ENCODE measurements at places on chromosomes 3 and 15.

DNA sequence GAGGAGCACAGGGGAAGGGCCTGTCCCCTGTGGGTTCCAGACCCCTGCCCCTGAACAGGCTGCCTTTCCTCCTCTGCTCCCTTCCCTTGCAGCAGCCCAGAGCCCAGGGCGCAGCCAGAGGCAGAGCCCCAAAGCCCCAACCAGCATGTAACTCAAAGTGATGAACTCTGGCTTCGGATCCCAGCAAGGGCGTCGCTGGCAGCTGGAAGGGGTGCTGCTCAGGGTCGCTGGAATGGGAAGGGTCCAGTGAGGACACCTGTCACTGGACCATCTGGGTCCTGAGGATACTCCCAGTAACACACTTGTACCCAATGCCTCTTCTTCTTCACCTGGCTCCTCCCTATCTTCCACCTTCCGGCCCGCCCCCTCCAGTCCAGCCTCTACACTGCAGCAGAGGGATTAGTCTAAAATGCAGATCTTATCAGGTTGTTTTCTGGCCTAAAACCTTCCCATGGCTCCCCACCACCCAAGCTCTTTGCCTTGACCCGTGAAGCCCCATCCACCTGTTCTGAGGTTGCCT, 64.0 kb downstream of the SLC6A1 start:
- DNase-seq = no peak

DNA sequence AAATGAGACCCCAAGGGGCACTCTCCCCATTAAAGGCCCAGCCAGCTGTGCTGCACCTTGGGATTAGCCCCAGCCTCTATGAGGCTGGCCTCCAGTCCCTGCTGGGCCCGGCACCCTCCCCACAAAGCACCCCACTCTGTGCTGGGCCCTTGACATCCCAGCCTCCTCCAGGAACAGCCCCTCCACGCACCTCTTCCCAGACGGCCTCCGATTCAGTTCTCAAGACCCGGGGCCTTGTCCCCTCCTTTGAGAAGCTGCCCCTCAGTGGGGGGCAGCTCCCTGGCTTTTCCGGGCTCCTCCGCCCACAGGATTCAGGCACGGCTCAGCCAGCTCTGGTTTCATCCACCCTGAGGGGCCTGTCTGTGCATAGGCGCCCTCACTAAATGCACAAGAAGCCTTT, 144.1 kb downstream of the LRRK1 start:
- no peak for DNase-seq

DNA sequence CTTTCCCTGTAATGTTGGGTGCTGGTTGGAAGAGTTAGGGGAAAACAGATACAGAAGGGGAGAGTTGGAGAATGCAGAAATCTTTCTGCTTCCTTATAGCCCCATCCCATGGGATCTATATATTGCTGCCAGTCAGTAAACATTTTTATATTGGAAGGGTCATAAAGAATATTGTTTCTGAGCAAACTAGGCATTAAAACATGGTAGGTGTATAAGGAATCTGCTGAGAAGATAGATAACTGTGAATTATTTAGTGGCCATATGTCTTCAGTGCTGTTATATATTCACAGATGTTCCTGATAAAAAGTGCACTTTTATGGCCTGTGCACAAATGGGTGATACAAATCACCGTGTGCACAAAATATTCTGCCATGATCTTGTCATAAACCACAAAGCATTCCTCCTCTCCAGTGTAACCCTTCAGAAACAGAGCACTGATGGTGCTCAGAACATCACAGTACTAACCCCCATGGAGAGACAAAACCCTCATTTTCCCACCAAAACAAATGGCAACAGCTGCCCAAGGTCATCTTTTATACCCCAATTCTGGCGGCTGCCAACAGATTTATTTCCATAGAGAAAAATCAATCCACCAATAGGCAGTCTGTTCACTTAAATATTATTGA, 269.3 kb downstream of the SLC9A9 start:
- no peak for DNase-seq

GRCh38 chr3:120756061-120756460, 13.5 kb downstream of the GTF2E1 start:
- no peak for DNase-seq

GRCh38 chr3:70182166-70182565, 130.3 kb downstream of the MDFIC2 start:
- no peak for DNase-seq

GRCh38 chr3:126259411-126260391, 79.3 kb upstream of the ALDH1L1 start:
- peak; percentile 53 for DNase-seq

- DNase-seq = no peak
Measured at GRCh38 chr3:71428841-71429596, 154.5 kb downstream of the FOXP1 start.

GRCh38 chr3:114674036-114674435, 380.2 kb downstream of the TIGIT start:
- no peak for DNase-seq

- no peak for DNase-seq
Measured at GRCh38 chr3:182509844-182510460, 283.4 kb upstream of the ATP11B start.

DNA sequence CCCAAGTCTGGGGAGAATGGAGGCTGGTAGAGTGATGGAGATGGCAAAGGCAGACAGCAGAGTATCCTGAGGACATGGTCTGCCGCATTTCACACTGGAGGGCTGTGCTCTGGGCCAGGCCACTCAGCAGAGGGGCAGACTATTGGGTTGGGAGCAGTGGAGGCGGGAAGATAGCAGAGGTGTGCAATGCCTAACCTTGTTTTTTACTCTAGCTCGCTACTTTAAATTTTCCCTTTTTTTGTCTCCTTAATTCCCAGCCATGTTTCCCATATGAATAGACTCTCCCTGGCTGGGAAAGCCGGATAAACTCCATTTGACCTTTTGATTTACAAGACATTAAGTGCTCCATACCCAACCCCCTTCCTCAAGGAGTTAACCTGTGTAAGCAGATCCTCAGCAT, 33.5 kb upstream of the ST6GAL1 start:
- DNase-seq = no peak

DNA sequence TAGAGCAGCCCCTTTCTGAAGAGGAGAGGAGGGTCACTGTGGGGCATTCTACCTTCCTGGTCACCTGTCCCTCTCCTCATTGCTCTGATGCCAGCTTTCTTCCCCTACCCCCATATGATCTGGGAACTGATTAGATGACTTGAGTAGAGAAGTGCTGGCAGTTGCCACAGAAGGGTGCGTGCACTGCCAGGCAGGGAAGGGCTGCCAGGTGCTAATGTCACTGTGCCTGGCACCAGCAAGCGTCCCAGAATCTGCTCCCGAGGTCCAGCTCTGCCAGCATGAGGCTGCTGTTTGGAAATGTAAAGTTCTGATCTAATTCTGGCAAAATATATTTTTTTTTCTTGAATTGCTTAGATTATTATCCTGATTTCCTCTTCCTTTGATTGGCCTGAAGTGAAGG, 52.8 kb downstream of the PPM1L start:
- no peak for DNase-seq

- no peak for DNase-seq
Measured at GRCh38 chr3:151204530-151205402, 1.8 kb upstream of the GPR171 start.

GRCh38 chr3:156383441-156384025, 171.4 kb downstream of the SSR3 start:
- no peak for DNase-seq

DNA sequence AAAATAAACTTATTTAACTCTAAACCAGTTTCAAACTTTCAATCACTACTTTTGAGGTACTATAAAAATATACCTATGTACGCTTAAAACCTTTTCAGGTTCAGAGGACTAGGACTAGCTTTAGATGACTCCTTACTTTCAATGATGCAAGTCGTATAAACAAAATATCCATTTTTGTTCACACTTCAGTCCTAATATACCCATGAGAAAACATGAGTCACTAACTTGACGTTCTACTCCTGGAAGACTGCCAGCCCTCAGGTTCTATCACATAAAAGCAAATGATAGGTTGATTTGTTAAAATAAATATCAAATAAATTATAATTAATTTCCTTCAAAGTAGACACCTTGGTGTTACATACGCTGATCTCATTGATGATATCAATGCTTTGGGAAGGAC, 10.6 kb upstream of the P3H2 start:
- DNase-seq = no peak

DNA sequence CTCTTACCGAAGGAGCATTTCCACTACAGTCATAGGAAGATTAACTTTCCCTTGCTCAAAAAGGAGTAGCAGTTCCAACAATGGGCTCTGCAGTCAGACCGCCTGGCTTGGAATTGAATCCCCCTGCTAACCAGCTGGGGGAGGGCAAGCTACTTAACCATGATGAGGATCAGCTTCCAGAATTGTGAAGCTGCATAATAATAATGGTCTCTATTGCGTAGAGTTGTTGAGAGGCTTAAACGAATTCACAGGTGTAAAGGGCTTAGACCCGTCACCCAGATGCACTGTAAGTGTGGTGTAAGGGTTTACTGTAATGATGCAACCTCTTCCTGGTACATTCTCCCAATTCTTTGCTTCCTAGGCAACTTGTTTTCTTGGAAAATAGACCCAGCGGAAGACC, 185.2 kb upstream of the RGMA start:
- DNase-seq = no peak

DNA sequence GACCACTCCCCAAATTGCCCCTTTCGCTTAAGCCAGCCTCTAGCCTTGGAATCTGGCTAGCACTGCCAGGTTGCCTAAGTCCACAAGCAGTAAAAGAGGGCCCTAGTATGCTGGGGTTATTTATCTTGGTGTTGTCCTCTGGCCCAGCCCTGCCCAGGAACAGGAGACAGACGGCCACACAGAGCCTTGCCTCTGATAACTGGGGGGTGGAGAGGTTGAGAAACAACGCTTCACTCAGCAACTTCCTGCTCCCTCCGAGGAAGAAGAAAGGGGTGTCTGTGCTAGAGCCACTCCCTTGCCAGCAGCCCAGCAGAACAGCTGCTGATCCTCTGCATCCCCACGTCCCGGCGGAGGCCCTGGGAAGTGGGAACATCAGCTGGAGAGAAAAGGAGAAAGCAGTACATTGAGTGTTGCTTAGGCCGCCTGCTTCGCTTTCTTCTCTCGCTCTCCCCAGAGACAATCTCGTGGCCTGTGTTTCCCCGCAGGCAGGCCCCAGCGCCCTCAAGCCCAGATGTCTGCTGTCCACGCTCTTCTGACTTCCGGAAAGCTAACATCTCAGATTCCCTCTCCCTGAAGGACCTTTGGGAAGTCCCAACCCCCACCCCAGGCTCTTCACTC, 22.6 kb upstream of the C3orf70 start:
- peak; percentile 82 for DNase-seq

Measured in putamen (tissue), 1 donor.